ENCODE measurements at places on chromosomes 6 and 20.

DNA sequence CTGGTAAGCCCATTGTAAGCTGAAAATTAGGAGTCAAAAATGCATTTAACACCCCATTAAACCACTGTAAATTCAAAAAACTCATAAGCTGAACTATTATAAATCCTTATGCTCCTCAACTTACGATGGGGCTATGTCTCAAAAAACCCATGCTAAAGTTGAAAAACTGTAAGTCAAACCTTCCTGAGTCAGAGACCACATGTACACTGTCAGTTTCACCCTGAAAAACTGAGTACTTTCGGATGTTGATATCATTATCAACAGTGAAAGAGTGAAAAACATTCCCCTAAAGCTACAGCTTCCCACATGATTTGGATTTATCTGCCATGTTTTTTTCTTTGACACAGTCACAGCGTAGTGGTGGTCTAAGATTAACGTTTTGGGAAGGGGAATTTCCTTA, 14.2 kb downstream of the RAB23 start:
- DNase-seq = no peak

DNA sequence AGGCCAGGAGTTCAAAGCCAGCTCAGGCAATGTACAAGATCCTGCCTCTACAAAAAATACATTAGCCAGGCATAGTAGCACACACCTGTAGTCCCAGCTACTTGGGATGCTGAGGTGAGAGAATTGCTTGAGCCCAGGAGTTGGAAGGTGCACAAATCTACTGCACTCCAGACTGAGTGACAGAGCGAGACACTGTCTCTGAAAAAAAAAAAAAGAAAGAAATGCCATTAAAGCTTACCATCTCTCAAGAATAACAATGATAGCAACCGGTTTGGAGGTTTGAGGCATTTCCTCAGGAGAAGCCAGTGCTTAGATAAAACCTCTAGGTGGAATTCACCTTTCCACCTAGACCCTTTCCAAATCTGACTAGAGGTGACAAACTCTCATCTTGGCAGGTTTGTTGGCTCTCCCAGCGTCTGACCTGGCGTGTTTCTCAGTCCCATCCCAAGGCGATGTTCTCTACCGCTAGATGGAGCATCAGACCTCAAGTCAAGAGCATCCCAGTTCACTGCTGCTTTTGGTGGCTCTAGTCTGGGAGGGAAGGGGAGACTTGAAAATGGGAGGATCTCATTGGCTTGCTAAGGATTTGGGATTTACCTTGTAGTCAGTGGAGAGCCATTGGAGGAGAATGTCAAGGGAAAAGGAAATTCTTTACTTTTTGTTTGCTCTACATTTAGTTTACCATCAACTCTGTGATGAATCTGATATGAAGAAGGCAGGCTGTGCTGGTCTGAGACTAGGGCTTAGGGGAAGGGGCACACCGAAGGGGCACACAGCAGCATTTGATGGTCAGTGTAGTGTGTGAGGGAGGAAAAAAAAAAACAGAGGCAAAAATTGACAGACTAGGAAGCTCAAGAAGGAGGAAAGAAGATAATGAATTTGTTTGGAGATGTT, 67.9 kb downstream of the NCOA7 start:
- no peak for DNase-seq

DNA sequence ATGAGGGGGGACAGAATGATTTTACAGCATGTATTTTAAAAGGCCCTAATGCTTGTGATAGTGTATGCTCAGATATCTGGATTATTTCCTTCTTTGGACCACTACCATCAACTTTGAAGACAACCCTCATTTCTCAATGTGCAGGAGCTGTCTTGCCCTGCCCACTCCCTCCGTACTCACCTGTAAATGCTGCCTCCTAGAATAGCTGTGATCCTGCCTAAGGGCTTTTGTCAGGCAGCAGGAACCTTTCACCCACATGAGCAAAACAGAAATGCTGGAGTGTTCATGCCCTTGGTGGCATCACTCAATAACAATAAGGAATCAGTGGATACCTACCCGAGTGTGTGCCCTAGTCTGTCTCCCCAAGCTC, 723.6 kb upstream of the FLRT3 start:
- no peak for DNase-seq

GRCh38 chr6:4999586-4999985, 4.3 kb downstream of the RPP40 start:
- DNase-seq = no peak

- DNase-seq = no peak
These were observed 197.0 kb downstream of the TRIM27 start for GRCh38 chr6:28726569-28727309.

GRCh38 chr20:33866398-33867100, 55.4 kb downstream of the CHMP4B start:
- DNase-seq = no peak

DNA sequence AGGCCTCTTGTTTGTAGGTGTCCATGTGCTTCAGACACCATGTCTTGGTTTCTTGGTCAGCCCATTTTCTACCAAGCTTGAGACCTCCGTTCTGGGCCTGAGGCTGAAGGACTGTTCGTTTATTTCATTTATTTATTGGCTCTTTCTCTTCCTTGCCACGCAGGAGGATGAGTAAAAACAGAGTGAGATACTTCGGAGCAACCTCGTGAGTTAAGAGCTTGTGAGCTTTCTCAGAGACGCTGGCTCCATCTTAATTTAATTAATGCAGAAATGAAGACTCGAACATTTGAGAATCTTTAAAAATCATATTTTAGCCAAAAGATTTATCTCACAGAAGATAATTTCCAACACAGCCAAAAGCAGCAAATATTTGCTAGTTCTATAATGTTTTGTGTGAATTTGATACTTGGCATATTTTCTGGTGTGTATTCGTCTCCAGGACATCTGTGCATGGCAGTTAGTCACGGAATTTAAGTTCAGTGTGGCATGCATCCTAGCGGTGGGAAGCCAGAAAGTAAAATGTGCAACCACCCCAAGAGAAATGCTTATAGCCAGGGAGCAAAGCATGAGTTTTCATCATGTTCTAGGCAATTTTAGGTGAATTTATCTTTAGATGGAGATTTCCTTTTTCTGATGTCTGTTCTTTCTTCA, 76.0 kb downstream of the THBS2 start:
- DNase-seq = no peak

GRCh38 chr20:55805138-55805537, 200.2 kb downstream of the CBLN4 start:
- no peak for DNase-seq

DNA sequence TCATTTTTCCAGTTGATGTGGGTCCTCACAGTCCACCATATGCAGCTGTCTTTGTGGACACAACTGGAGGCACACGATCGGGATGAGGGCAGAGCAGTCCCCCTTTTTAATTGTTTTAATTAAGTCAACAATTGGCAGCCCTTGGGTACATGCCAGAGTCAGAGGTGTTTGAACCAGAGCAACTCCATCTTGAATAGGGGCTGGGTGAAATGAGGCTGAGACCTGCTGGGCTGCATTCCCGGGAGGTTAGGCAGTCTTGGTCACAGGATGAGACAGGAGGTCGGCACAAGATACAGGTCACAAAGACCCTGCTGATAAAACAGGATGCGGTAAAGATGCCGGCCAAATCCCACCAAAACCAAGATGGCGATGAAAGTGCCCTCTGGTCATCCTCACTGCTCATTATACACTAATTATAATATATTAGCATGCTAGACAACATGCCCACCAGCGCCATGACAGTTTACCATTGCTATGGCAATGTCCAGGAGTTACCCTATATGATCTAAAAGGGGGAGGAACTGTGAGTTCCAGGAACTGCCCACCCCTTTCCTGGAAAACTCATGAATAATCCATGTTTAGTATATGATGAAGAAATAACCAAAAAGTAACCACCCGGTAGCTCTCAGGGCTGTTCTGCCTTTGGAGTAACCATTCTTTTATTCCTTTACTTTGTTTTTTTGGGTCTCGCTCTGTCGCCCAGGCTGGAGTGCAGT, 31.8 kb upstream of the BLCAP start:
- DNase-seq = no peak

DNA sequence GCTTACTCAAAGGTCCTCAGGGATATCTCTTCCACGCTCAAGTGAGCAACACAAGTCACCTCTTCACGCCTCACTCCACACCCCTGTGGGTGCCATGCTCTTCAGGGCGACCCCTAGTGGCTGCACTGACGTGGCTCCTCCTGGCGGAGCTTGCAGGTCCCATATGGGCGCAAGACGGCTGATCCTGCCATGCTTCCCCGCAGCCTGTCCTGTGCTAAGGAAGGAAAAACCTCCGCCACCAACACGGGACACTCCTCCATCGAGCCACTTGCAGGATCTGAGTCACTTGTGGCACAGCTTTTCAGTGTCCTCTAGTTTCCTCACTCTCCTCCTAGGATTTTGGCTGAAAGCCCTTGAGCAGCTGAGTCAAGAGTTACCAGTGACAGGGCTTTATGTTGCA, 90.7 kb downstream of the KHDC1L start:
- no peak for DNase-seq

DNA sequence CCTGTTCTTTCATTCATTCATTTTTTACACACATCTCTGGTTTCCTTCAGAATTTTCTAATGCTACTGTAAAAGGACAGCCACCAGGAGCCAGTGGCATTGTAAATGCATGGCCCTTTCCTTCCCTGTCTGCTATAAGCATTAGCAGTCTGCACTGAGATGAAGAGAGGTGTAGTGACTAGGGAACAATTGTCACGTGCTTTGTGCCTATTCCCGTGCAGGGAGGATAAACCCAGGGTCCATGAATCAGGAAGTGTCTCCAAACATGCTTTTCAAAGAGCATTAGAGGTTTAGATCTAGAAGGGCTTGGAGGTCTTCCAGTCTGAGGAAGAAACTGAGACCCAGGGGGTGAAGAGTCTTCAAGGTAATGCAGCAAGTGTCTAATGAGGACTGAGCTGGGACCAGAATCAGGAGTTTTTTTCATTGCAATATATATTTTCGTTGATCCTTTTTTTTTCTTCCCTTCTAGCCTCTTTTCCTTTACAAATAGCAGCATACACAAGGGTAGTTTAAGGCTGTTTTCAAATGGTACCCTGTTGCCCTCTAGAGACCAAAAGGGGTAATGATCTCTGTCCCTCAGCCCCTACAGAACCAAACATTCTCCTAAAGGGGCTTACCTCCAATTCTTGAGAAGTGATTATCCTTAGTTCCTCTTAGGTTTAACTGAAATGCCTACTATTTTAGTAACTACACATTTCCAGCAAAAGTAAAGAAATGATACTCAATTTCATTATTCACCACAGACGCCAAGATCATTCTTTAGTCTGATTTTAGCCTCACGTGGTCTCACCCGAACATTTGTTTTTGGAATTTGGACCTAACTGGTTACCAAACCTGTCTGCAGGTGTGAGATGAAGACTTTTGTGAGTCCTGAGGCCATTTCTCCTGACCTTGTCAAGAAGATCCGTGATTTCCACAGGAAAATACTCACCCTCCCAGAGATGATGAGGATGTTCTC, 6.6 kb downstream of the TRIM15 start:
- DNase-seq = no peak

DNA sequence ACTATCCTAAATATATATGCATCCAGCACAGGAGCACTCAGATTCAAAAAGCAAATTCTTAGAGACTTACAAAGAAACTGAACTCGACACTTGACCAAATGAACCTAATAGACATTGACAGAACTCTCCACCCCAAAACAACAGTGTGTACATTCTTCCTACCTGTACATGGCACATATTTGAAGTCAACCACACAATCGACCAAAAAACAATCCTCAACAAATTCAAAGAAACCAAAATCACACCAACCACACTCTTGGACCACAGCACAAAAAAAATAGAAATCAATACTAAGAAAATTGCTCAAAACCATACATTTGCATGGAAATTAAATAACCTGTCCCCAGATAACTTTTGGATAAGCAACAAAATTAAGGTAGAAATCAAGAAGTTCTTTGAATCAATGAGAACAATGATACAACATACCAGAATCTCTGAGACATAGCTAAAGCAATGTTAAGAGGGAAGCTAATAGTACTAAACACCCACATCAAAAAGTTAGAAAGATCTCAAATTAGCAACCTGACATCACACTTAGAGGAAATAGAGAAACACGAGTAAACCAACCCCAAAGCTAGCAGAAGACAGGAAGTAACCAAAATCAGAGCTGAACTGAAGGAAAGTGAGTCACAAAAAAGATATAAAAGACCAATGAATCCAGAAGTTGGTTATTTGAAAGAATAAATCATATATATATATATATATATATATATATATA, 12.5 kb upstream of the TREM1 start:
- DNase-seq = no peak

- DNase-seq = no peak
These were observed 17.1 kb upstream of the HIVEP1 start for GRCh38 chr6:11994875-11995461.

GRCh38 chr6:116422238-116422637, 38.9 kb upstream of the CALHM6 start:
- DNase-seq = no peak

DNA sequence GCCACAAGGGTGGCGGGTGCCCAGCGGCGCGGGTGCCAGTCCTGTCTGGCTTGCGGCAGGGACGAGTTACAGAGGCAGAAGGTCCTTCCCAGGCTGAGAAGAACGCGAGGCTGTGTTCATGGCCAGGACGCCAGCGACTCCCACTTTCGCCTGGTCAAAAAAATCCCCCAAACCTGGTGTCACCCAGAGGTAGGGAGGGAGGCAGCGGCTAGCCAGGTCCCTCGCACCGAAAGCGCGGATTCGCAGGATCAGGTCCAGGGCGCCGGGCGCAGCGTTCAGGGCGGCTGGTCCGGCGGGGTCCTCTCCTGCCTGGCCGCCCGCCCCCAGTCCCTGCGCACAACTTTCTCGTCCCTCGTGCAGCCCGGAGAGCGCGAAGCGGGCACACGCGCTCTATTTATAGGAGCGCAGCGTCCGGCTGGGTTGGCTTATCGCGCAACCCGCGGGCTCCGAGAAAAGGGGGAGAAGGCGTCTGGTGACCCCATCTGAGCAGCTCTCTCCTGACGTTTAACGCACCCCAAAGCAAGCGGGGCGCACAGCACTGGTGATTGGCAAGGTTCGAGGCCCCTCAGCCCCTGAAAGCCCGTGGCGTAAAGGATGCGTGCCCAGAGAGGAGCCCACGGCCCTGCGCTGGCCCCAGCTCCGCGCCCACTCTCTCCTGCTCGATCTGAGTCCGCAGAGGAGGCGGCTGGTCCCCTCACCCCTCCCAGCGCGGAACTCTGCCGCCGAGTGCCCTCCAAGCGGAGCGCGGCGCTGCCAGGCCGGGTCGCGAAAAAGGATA, 519 bp downstream of the CBLN4 start:
- no peak for DNase-seq

DNA sequence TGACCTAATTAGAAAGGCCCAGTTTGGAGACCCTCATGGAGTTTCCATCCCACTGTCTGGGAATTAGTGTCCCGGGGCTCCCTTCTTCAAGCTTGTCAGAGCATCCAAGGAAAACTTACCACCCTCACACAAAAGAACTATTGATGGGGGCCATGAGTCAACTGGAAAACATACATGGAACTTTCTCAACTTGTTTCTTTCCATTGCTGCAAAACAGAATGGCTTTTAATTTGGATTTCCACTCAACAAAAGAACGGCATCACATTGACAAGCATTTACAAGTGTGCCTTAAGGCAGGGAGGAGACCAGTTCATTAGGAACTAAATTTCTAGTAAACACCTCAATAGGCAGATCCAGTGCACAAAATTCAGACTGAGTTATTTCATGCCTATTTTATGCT, 289.1 kb upstream of the PREP start:
- no peak for DNase-seq

- no peak for DNase-seq
These were observed 58.9 kb upstream of the IFNGR1 start for GRCh38 chr6:137277971-137278637.

- no peak for DNase-seq
These were observed 683.3 kb downstream of the QKI start for GRCh38 chr6:164097551-164098398.

- no peak for DNase-seq
These were observed 124.4 kb upstream of the EDN1 start for GRCh38 chr6:12165722-12166280.

GRCh38 chr6:42040856-42041480, 9.4 kb upstream of the TAF8 start:
- DNase-seq = no peak

Measured in stimulated activated CD8-positive, alpha-beta memory T cell treated with anti-CD3 and anti-CD28 coated beads, Interleukin-7, amount 100 ng/mL, for 1 hour (primary cell).